Small intestine (tissue), 16 donors: ENCODE measurements at places on chromosomes 1 and 21.
A peak's percentile ranks its signal among the peaks of the same experiment; 100 is the strongest.

DNA sequence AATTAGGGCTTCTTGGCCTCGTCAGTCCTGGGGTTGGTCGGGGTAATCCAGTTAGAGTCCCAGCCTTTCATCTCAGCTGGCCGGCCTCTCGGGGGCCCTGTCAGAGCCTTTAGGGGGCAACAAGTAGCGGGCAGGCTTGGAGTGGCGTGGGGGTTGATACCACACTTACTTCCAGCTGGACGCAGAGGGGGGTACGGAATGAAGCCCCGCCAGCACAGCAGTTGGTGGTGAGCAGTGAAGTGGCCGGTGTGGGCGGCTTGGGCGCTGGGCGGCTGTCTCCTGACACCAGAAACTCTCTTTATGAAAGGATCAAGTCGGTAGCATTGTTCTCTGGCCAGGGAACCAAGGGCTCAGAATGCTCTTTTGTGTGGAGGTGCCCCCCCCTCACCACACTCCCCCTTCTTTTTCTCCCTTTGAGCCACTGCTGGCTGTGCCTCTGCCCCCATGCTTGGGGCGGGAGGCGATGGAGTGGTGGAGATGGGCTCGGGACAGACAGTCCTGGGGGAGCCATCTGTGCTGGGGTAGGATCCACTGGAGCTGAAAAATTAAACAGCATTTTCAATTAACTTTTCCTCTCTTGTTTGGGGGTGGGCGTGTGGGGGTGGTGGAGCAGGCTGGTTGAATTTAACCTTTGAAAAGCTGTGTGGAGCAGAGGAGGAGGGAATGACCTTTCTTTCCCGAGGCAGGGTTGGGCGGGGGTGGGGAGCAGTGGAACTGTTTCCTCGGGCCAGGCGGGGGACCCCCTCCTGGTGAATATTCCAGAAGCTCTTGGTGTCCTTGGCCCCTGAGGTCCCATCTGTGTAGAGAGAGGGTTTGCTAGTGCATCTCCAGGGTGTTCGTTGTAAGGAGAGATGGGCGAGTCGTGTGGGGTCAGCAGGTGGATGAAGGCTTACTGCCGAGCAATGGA, 102.7 kb downstream of the RNF220 start:
- DNase-seq: no peak

DNA sequence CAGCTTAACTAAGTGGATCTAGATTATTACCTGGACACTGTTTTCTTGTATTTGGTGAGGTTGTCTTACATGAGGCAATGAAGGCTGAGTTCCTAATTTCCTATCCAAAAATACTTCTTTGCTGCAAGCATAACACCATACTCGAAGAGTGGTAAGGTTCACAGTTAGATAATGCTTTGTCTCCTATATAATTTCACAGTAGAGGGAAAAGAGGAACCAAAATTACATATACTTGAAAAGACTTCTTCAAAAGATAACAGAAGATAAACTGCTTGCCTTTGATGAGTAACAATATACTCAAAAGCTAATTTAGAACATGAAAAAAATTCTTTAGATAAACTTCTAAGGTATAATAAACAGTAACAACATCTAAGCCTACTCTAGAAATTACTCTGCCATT, 20.4 kb downstream of the USP33 start:
- no peak for DNase-seq

DNA sequence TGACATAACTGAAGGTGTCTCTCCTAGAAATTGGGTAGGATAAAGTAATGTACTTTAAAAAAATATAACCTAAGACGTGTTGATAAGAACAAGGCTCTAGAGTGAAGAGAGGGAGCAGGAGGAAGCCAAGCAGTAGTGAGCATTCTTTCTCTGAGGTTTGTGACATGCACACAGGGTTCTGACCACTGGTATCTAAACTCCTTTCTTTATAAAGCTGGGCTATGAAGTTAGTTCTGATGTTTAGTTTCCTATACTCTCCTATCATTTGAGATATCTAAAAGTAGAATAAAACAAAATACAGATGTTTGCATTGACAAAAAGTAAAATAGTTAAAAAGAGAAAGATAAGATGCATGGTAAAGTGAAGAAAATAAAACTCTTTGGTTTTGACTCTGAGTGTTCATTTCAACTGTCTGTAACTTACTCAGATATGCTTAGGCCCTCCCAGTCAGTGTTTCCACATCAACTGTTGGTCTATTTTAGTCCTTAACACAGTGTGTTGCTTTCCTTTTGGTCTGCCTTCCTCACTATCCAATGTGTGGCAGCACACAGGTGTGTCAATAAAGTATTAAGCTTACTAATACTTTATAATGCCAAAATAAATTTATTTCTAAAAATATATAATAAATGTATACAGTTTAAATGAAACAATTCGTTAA, 543.5 kb downstream of the PTPRC start:
- no peak for DNase-seq

DNA sequence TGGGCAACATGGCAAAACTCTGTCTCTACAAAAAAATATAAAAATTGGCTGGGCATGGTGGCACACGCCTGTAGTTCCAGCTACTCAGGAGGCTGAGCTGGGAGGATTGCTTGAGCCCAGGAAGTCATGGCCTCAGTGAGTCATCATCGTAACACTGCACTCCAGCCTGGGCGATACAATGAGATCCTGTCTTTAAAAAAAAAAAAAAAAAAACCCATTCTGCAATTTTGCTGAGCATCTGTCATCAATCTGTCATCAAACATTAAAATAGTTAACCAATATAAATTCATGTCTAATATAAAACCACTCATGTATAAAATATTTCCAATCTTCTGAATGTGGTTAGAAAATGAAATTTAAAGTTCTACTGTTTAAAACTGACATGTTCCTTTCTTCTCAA, 56.9 kb downstream of the LPAR3 start:
- no peak for DNase-seq

DNA sequence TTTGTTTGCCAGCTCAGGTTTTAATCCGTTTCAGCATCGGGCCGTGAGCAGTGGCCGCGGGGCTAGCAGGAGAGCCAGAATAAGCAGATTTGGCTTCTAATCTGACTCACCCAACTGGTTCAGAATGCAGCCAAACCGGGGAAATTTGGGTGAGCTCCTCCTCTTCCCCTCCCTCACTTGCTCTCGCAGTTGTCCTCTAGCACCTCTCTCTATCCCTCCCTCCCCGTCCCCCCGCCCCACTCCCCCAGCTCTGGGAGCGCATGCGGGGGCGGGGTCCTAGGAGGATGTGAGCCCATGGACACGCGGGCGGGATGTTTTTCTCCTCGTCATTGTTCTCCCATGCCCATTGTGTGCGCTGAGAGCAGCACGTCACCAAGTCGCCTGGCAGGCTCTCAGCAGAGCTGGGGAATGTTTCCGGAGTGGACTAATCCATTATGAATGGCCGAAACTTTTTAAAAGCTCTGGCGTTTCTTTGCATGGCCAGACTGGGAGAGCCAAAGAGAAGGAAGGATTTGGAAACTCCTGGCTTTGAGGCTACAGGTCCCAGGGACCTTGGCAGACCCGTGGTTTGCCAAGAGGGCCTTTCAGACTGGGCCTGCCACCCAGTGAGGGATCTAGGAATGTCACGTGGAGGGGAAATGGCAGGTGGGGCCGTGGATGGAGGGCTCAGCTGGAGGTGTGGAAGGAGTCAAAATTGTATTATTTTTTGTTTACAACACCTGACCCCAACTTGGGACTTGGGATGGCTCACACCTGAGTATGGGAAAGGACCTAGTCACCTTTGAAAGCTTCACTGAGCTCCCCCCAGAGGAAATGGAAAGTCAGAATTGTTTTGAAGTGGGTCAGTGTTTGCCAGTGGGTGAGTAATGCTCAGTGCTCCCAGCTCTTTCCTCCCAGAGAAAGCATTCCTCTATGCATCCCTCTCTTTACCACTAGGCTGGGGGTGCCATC, 39.2 kb downstream of the CDK18 start:
- peak; percentile 48 for DNase-seq

DNA sequence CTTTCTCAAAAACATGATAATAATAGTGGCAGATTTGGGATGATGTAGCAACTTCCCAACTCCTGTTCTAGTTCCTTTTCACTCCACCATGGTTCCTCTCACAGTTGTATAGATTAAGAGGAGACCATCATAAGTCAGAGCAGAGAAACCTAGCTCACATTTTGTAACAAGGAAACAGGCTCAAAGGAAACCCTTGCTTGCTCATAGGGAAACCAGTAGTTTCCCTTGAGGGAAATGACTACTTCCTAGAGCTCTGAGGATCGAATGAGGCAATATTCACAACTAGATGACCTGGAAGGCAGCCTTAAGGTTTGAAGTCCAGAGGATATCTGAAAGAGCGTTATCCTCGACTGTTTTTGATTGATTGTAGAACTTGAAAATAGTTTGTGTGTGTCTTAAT, 76.1 kb upstream of the C8B start:
- peak; percentile 12 for DNase-seq

GRCh38 chr1:21308330-21308729, 18.1 kb upstream of the ECE1 start:
- DNase-seq: no peak

DNA sequence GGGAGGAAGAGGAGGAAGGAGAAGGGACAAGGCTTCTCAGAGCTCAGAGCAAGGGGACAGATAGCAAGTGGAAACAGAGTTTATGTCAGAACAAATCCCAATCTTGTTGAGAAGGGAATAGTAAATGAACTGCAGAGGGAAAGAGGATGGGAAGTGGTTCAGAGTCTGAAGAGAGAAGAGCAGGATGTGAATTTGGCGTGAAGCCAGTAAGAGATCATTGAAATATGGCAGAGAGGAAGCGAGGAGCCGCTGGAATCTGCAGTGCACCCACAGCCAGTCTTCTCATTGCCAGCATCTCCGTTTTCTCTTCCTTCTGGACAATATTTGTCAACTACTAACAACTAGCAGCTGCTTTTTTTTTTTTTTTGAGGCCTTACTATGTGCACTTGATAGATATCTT, 19.1 kb downstream of the OLFML3 start:
- DNase-seq: no peak

GRCh38 chr1:43299101-43299500, 1.7 kb upstream of the TIE1 start:
- DNase-seq: no peak

DNA sequence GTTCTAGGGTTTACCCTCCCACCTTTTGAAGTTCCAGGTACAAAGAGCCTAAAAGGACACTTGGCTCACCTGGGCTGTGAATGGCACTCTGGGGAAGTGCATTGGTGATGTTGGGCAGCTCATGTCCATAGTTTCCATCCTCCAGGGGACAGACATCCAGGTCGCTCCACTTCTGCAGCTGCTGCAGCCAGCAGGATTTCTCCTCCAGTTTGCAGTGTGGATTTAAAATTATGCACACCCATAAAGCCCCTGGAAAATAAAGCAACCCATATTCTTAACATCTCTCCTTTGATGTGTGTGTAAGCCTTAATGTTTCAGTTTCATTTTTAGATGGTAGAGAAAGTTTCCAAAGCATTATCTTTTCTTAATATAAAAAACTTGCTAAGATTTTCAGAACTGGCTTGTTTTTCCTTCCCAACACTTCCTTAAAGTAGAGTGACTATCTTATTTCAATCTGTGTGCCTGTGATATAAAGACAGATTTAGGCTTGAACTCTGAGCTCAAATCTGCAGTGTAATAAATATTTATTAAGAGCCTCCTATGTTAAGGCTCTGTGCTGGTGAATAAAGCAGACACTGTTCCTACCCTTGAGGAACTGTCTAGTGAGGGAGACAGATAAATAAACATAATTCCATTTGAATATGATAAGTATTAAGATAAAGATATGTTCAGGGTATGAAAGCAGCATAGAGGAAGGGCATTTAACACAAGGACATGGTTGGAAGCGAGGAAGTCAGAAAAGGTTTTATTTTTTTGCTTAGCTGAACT, 39.1 kb downstream of the UROD start:
- peak; percentile 32 for DNase-seq

DNA sequence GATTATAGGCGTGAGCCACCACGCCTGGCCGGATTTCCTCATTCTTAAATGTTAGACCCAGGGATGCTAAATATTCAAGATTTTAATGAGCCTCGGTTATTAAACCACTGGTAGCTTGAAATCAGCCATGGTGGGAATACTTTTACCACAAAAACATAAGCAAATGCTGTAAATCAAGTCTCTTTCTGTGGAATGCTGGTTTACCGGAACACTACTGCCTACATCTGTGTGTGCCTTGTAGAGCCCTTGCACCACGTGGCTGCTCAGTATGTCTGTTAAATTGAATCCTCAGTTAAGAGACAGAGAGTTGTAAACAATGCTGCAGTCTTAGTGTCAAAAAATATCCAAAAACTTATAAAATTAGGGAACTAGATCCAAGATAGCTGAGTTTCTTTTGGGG, 26.8 kb upstream of the CNN3 start:
- DNase-seq: no peak

- DNase-seq: no peak
Measured at GRCh38 chr1:45925728-45926287, 122.4 kb downstream of the MAST2 start.

GRCh38 chr1:207030522-207031009, 2.0 kb downstream of the C1orf116 start:
- DNase-seq: peak; percentile 89

- DNase-seq: peak; percentile 46
Measured at GRCh38 chr1:39609618-39610331, 29.7 kb downstream of the HEYL start.
